Activated B cell treated with CpG ODN at 0.5 μM for 24 hours (primary cell): ENCODE measurements at places on chromosomes 1 and 21.

- H3K4me1 ChIP-seq, result peaks cover 50% of the 10 kb centered on the region
- H3K27ac ChIP-seq, result peak overlapping the region; percentile 88
- no peaks in the 10 kb centered on the region for H3K36me3 ChIP-seq
- H3K4me3 ChIP-seq, result peak overlapping the region; percentile 83
- H3K27me3 ChIP-seq, result no peaks in the 10 kb centered on the region
- peak; percentile 34 for DNase-seq
These were observed 23.6 kb downstream of the ZBTB18 start for GRCh38 chr1:244074559-244075171.

DNA sequence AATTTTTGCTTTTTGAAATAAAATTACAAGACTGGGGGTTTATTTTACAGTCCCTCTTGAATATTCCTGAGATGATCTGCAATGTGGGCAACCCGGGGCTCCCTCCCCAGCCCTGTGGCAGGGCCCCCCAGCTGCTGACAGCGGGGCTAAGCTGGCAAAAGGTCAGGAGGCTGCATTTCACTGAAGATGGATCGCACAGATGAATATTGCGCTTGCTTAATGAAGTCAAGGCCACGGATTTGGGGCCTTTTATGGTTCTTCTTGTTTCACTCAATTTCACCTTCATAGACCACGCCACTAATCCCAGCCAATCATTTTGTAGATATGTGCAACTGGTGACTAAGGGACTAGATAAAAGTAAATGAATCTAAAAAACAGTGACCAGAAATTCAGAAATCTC lies 50.8 kb upstream of the SLC22A15 start:
- no peak for DNase-seq
- H3K4me3 ChIP-seq, result no peak overlapping the region
- no peaks in the 10 kb centered on the region for H3K36me3 ChIP-seq
- peaks cover 2% of the 10 kb centered on the region for H3K27me3 ChIP-seq
- no peak overlapping the region for H3K27ac ChIP-seq

- no peaks in the 10 kb centered on the region for H3K27me3 ChIP-seq
- H3K36me3 ChIP-seq, result no peaks in the 10 kb centered on the region
- no peak for DNase-seq
- H3K4me3 ChIP-seq, result no peak overlapping the region
- peaks cover 11% of the 10 kb centered on the region for H3K4me1 ChIP-seq
These were observed 34.0 kb upstream of the ZNF281 start for GRCh38 chr1:200443860-200444259.

DNA sequence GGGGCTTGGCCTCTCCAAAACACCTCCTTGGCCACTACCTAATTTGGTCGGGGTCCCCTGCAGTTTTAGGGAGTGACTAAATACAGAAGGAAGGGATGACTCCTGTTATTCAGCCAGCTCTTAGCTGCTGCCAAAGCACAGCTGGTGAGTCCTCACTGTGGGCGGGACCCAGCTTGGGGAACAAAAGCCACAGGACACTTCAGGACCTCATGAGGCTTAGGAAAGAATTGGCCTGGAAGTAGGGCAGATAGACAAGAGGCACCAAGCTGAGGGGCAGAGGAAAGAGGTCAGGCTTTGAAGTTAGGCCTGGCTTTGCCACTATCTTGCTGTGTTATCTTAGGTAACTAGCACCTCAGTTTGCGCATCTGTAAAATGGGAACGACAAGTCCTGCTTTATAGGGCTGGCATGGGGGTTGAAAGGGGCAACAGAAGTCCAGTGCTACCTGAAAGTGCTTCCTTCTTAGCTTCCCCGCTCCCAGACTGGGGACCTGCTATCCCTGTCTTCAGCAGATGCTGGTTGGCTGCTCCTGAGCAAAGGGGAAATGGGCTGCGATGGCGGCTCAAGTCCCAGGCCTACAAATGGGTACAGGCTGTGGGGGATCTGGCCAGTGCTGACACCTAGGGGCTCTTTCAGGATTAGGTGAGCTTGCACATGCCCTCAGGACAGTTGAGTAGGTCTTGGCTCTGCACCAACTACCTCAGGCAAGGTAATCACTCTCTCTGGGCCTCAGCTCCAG lies 15.7 kb downstream of the IFI6 start:
- H3K36me3 ChIP-seq, result peaks cover 3% of the 10 kb centered on the region
- no peak for DNase-seq
- H3K4me1 ChIP-seq, result peaks cover 49% of the 10 kb centered on the region

DNA sequence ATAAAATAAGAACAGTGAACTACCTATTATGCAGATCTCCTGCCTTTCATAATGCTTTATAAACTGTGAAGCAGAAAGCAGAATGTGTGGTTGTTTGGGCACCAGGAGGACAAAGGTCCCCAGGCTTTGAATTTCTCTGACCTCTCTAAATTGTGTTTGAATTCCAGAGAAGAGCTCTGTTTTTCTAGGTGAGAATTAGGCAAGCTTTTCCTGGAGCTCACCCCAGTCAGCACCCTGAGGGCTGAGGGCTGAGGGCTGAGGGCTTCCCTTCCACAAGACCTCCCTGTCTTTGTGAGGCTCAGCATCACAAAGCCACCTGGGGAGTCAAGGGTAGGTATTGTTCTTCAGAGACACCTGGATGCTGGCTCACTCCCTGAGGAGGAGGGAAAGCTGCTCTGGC lies 45.5 kb upstream of the LRIG2 start:
- no peak for DNase-seq
- no peaks in the 10 kb centered on the region for H3K36me3 ChIP-seq
- no peak overlapping the region for H3K4me3 ChIP-seq
- no peaks in the 10 kb centered on the region for H3K27me3 ChIP-seq

- H3K4me3 ChIP-seq, result no peak overlapping the region
- H3K4me1 ChIP-seq, result peaks cover 31% of the 10 kb centered on the region
- peaks cover 2% of the 10 kb centered on the region for H3K36me3 ChIP-seq
- H3K27me3 ChIP-seq, result no peaks in the 10 kb centered on the region
- no peak overlapping the region for H3K27ac ChIP-seq
These were observed 125.0 kb downstream of the ADSS2 start for GRCh38 chr1:244326757-244327156.

DNA sequence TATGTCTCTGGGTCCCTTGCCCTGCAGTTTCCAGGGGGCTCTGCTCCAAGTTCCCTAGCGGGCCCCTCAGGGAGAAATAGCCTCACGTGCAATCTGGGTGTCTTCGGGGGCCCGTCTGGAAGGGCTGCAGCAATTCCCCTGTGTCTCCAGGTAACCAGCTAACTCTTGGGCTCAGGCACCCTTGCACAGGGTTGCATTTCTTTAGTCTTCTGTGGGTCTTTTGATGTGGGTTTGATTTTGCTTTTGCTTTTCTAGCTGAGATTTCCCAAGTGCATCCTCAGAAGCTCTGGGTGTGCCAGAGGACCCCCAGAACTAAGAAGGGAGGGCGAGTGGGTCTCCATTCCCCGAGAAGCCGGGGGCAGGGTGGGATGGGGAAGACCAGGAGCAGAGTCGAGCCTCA lies 75.7 kb downstream of the SPSB1 start:
- peaks cover 5% of the 10 kb centered on the region for H3K4me1 ChIP-seq
- H3K4me3 ChIP-seq, result no peak overlapping the region
- DNase-seq, result no peak
- H3K27ac ChIP-seq, result no peak overlapping the region
- H3K27me3 ChIP-seq, result no peaks in the 10 kb centered on the region
- peaks cover 7% of the 10 kb centered on the region for H3K36me3 ChIP-seq

DNA sequence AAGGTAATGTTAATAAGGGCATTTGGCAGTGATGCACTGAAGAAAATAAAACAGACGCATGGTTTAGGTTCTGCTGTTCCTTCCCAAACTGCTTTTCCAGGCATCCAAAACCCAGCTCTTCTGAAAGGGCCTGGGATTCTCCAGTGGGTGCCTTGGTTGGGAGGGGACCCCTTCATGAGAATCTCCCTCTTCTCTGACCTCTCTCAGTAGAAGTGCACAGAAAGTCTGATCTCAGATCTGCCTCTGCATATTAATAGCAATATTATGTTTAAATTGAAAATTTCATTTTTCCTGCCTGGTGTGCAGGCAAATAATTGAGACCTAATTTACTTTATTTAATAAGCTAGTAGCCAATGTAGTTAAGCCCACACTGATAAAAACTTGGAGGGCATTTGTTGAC lies 260.6 kb downstream of the CAMTA1 start:
- DNase-seq, result no peak
- no peak overlapping the region for H3K27ac ChIP-seq
- no peaks in the 10 kb centered on the region for H3K4me1 ChIP-seq
- H3K27me3 ChIP-seq, result peaks cover 2% of the 10 kb centered on the region
- no peak overlapping the region for H3K4me3 ChIP-seq

GRCh38 chr21:31604591-31605190 lies 54.8 kb upstream of the SOD1 start:
- peak; percentile 33 for DNase-seq
- H3K27ac ChIP-seq, result no peak overlapping the region
- no peaks in the 10 kb centered on the region for H3K36me3 ChIP-seq
- H3K4me3 ChIP-seq, result no peak overlapping the region

GRCh38 chr21:32114419-32115035 lies 164.3 kb downstream of the MIS18A start:
- H3K4me1 ChIP-seq, result no peaks in the 10 kb centered on the region
- H3K27me3 ChIP-seq, result peaks cover 6% of the 10 kb centered on the region

- no peaks in the 10 kb centered on the region for H3K27me3 ChIP-seq
- H3K27ac ChIP-seq, result no peak overlapping the region
- H3K4me1 ChIP-seq, result peaks cover 11% of the 10 kb centered on the region
- no peak for DNase-seq
These were observed 17.6 kb downstream of the ACADM start for GRCh38 chr1:75742047-75742625.

GRCh38 chr1:221687836-221688487 lies 53.9 kb downstream of the DUSP10 start:
- H3K4me1 ChIP-seq, result no peaks in the 10 kb centered on the region
- H3K27me3 ChIP-seq, result no peaks in the 10 kb centered on the region
- H3K4me3 ChIP-seq, result no peak overlapping the region
- DNase-seq, result no peak
- H3K27ac ChIP-seq, result no peak overlapping the region

GRCh38 chr1:227059076-227059475 lies 119.0 kb downstream of the COQ8A start:
- H3K4me1 ChIP-seq, result no peaks in the 10 kb centered on the region
- H3K4me3 ChIP-seq, result no peak overlapping the region
- no peak overlapping the region for H3K27ac ChIP-seq
- H3K36me3 ChIP-seq, result no peaks in the 10 kb centered on the region
- DNase-seq, result no peak
- H3K27me3 ChIP-seq, result peaks cover 3% of the 10 kb centered on the region

GRCh38 chr1:210292231-210292871 lies 36.4 kb upstream of the HHAT start:
- H3K4me1 ChIP-seq, result peaks cover 5% of the 10 kb centered on the region
- H3K36me3 ChIP-seq, result no peaks in the 10 kb centered on the region
- peak overlapping the region; percentile 58 for H3K4me3 ChIP-seq
- no peak for DNase-seq
- no peak overlapping the region for H3K27ac ChIP-seq

- H3K27me3 ChIP-seq, result no peaks in the 10 kb centered on the region
- no peak for DNase-seq
These were observed 64.5 kb downstream of the BCAR3 start for GRCh38 chr1:93616996-93617669.

- DNase-seq, result no peak
- H3K27ac ChIP-seq, result no peak overlapping the region
- H3K27me3 ChIP-seq, result peaks cover 56% of the 10 kb centered on the region
- peaks cover 3% of the 10 kb centered on the region for H3K4me1 ChIP-seq
- no peak overlapping the region for H3K4me3 ChIP-seq
- H3K36me3 ChIP-seq, result no peaks in the 10 kb centered on the region
These were observed 71.2 kb downstream of the VWA5B1 start for GRCh38 chr1:20361805-20362381.

DNA sequence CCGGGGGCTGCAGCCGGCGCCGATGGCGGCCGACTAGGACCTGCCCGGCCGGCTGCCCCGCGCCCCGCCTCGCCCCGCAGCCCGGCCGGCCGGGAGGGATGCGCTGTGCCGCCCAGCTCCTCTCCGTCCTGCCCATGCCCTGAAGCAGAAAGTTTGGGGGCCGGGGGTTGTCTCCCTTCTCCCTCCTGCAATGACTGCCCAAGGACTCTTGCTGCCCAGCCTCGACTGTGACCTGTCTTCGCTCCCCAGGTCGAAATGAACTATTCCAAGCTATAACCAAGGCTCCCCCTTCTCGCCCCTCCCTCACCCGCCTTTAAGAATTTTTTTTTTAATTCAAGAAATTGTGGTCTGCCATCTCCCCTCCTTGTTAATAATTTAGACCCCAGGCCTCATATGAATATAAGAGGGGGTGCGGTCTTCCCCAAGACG lies 361 bp downstream of the TMCC2 start:
- H3K27me3 ChIP-seq, result peaks cover 9% of the 10 kb centered on the region
- peak overlapping the region; percentile 84 for H3K4me3 ChIP-seq
- peaks cover 32% of the 10 kb centered on the region for H3K4me1 ChIP-seq
- no peak overlapping the region for H3K27ac ChIP-seq

DNA sequence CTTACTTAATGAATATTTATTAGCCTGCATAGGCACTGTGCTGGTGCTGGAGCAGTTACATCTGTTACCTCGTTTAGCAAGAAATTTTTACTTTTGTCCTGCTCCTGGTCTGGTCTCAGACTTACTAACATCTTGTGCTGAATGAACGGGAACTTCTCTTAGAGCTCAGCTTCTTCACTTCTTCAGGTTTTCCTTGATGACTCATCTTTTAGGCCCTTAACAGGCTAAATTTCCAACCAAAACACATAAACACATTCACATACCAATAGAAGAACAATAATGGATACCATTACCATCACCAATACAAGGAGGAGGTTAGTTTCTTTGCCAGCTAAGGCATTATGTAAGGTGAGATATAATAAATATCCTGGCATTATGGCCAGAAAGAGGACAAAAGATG lies 68.9 kb downstream of the IFI44 start:
- H3K36me3 ChIP-seq, result no peaks in the 10 kb centered on the region
- no peak overlapping the region for H3K27ac ChIP-seq
- H3K4me1 ChIP-seq, result no peaks in the 10 kb centered on the region
- no peak overlapping the region for H3K4me3 ChIP-seq
- DNase-seq, result no peak

GRCh38 chr1:204941421-204942338 lies 71.0 kb downstream of the NFASC start:
- peaks cover 5% of the 10 kb centered on the region for H3K27me3 ChIP-seq
- H3K36me3 ChIP-seq, result no peaks in the 10 kb centered on the region
- H3K4me3 ChIP-seq, result no peak overlapping the region
- no peak overlapping the region for H3K27ac ChIP-seq
- no peaks in the 10 kb centered on the region for H3K4me1 ChIP-seq
- peak; percentile 35 for DNase-seq

DNA sequence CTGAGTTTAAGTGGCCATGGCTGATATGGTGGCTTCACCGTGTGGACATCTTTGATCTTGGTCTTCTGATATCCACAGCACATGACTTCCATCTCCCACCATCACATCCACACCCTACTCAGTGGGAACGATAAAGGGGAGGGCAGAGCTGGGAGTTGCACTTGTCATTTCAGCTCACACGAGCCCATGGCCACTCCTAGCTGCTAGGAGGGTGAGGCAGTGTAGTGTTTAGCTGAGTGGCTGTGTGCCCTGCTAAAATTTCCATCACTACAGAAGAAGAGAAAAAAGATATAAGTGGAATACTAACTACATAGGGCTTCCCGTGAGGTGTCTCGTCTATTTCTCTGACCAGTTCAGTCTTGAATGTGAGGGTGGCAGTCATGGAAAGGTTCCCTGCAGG lies 123.3 kb upstream of the EDN2 start:
- peaks cover 8% of the 10 kb centered on the region for H3K4me1 ChIP-seq
- H3K36me3 ChIP-seq, result peaks cover 2% of the 10 kb centered on the region
- no peaks in the 10 kb centered on the region for H3K27me3 ChIP-seq
- no peak for DNase-seq

GRCh38 chr1:15236746-15237145 lies 10.3 kb upstream of the FHAD1 start:
- H3K4me1 ChIP-seq, result no peaks in the 10 kb centered on the region
- no peak for DNase-seq
- no peak overlapping the region for H3K4me3 ChIP-seq
- H3K27ac ChIP-seq, result no peak overlapping the region
- H3K36me3 ChIP-seq, result no peaks in the 10 kb centered on the region

- H3K36me3 ChIP-seq, result no peaks in the 10 kb centered on the region
- H3K4me1 ChIP-seq, result no peaks in the 10 kb centered on the region
- no peak overlapping the region for H3K4me3 ChIP-seq
- no peak overlapping the region for H3K27ac ChIP-seq
These were observed 112.2 kb downstream of the RYR2 start for GRCh38 chr1:237154157-237154556.
